Activated CD8-positive, alpha-beta memory T cell treated with anti-CD3 and anti-CD28 coated beads, Interleukin-2, amount 50 U/mL, for 4 hours (primary cell): ENCODE measurements at places on chromosomes 7 and 10.
A peak's percentile ranks its signal among the peaks of the same experiment; 100 is the strongest.

GRCh38 chr10:62442894-62443669 is 68.9 kb downstream of the ZNF365 start:
- no peak for DNase-seq

DNA sequence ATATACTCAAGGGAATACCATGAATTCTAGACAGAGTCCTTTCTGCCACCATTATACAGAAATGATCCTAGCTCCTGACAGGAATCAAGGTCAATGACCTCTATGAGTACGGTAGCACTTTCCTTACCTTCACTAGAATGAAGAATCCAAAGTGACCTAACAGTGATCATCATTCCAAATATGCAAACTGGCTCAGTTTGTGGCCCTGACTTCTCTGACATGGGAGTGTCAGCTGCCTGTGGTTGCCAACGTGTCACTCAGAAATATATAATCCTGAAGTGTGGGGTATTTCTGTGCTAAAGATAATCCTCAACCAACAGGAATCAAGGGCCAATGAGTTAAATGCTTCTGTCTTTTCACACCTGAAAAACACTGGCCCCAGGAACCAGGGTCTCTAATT is 45.7 kb downstream of the COPG2 start:
- no peak for DNase-seq

GRCh38 chr7:49344556-49344955 is 420.2 kb downstream of the CDC14C start:
- DNase-seq, result no peak

GRCh38 chr10:123443924-123444323 is 222.2 kb upstream of the GPR26 start:
- no peak for DNase-seq

- no peak for DNase-seq
Measured at GRCh38 chr7:28132959-28133870, 47.4 kb downstream of the JAZF1 start.

GRCh38 chr7:157431951-157432540 is 95.2 kb downstream of the DNAJB6 start:
- DNase-seq, result no peak

DNA sequence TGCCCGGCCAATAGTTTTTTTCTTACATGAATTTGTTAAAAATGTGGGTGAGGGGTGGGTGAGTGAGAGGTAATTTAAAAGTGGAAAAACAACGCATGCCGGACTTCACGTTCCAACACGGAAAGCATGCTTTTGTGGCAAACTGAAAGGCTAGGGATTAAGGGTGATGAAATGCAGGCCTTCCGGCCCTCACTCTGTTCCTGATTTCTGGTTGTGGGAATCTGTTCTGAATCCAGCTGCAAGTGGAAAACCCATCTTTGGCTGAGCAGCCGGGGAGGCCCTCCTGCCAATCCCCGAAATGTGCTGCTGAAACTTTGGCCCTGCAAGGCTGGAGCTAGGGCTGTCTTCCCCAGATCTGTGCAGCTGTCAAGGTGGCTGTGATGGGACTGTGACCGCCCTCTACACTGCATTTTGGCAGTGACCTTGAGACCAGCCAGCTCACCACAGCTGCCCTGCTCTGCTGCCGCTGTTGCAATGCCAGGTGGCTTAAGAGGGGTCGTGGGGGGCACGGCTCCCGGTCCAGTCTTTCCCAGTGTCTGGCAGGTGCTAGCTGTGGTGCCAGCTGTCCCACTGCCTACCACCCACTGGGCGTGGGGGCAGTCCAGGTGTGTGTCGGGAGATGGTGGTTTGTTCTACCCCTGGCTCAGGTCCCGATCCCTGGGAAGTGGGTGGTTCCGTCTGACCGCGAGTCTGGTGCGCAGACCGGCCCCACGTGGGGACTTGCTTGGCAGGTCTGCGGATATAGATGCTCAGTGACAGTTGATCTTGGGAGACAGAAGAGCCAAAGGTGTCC is 39.0 kb downstream of the TET1 start:
- no peak for DNase-seq

GRCh38 chr7:100464210-100464660 is at the start of gene SPACDR:
SPACDR (minus strand) TSS chr7:100464260; CDS start chr7:100464025, 235 bp downstream.
- no peak for DNase-seq

- no peak for DNase-seq
Measured at GRCh38 chr7:104207348-104207730, 474 bp downstream of the ORC5 start.

GRCh38 chr7:77837275-77837674 is 38.7 kb downstream of the PHTF2 start:
- no peak for DNase-seq

DNA sequence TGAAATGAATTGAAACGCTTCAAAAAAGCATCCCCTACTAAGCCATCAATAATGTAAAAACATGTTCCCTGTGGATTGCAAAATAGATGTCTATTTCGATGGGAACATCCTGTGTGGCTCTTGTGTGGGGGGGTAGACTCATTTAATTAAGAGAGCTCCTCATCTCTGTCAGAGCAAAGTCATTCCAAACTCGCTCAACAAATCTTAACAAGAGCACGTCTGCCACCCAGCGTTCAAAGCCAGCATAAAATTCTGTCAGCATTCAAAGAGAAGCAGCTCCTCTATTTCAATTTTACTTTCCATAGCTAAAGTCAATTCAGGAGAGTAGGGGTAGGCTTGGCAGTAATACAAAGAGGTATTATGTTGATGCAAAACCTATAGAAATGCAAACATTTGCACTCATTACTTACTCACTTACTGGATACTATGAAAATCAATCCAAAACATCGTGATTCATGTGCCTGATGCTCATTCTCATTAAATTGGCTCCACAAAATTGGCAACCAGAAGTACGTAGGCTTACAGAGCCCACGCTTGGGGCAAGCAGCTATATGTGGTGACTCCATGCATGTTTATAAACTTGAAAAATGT is 114.9 kb downstream of the IPMK start:
- peak; percentile 19 for DNase-seq

GRCh38 chr7:153939177-153939576 is 113.0 kb upstream of the DPP6 start:
- no peak for DNase-seq

DNA sequence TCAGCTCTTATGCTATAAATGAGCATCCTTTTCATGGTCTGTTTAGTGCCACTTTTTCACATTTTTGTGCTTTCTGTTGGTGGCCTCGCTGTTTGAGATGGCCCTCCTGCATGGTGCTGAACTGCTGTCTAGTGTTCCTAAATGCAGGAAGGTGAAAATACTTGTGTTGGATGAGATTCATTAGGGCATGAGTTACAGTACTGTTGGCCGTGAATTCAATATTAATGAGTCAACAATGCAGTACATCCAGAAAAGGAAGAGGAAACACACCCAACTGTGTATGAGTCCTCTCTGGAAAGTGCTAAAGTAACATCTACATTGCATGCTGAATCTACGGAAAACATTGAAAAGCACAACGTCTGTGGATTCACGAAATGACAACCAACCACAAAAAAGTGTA is 124.0 kb downstream of the HERPUD2 start:
- no peak for DNase-seq

- DNase-seq, result no peak
Measured at GRCh38 chr7:30019387-30019786, 7.1 kb downstream of the FKBP14 start.

- DNase-seq, result no peak
Measured at GRCh38 chr7:155384751-155385150, 73.2 kb upstream of the EN2 start.

- no peak for DNase-seq
Measured at GRCh38 chr10:124296121-124296812, 122.5 kb downstream of the OAT start.
